Activated CD8-positive, alpha-beta memory T cell treated with anti-CD3 and anti-CD28 coated beads, Interleukin-2, amount 10 ng/mL, durations not matched to agents 7 days and 5 days (primary cell): ENCODE measurements at places on chromosomes 6 and 20. TPM values are rescaled to one million over a fixed set of nuclear protein-coding genes. Genes with fewer than 3 reads are reported as not detected.

SIGLEC1 gene
- total RNA-seq, result not detected

EYA4 gene
- total RNA-seq, result not detected

DNA sequence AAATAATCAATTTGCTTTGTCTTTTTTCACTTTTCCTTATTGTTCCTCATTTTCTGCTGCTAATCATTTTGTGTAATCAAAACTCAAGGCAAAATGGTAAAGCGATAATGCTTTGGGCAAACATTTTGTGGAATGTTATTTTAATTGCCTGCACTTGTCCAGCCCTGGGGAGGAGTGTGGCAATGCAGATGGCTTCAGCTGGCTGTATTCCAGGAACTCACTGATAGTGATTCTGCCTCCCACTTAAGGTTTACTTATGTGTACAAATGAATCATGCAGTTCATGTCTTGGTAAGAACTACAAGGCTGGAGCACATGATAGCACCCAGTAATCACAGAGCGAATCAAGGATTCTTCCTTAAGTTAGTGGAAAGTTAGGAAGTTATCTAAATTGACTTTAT lies 107.8 kb downstream of the COL19A1 start:
- peaks cover 3% of the 10 kb centered on the region for H3K27me3 ChIP-seq
- no peaks in the 10 kb centered on the region for H3K4me1 ChIP-seq
- no peaks in the 10 kb centered on the region for H3K36me3 ChIP-seq
- no peak for DNase-seq

DNA sequence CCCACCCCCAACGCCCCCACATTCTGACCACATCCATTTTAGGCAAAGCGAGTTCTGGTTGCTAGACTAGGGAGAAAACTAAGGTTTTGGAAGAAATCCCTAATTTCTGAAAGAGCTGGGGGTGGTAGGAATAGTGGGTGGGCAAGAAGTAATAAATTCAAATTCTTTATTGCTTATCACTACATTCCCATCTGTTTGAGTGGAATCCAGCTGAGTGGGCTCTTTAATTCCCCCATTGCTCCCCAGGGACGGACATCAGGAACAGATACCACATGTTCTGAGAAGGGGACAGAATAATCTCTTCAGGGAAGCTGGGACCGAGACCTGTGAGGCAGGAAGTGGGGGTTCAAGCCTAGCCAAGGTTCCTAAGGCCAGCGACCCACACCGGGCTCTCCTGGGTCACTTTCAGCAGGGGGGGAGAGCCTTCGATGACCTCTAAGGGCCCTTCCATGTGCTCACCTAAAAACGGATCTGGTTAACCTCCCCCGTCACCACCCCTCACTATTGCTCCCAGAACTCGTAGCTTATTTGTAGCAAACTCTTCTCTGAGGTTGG lies 42.3 kb upstream of the MRPS10 start:
- H3K27me3 ChIP-seq, result no peaks in the 10 kb centered on the region
- no peak overlapping the region for H3K27ac ChIP-seq
- H3K4me1 ChIP-seq, result peaks cover 12% of the 10 kb centered on the region
- DNase-seq, result no peak
